Karpas-422 (cell line): ENCODE measurements at places on chromosomes 3 and 15.

GRCh38 chr3:175207361-175207760 lies 348.2 kb downstream of the NAALADL2 start:
- DNase-seq, result no peak

DNA sequence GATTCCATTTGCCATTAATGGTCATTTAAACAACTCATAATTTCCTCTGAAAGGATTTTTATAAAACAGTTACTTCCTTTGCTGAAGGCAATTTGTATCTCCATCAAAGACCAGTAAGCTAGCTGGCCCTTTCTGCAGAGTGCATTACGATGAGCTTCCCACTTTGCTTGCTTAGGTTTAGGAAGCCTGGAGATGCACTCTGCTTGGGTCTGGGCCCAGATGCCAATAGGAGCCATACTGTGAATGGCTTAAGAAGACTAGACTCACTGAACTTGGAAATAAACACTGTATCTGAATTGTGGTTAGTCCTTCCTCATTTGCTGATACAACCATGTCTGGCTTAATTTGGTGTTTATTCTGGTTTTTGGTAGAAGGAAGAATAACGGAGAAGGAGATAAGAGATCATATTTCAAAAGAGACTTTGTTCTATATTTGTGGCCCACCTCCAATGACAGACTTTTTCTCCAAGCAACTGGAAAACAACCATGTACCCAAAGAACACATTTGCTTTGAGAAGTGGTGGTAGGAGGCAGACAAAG lies 38.1 kb downstream of the OXNAD1 start:
- no peak for DNase-seq

DNA sequence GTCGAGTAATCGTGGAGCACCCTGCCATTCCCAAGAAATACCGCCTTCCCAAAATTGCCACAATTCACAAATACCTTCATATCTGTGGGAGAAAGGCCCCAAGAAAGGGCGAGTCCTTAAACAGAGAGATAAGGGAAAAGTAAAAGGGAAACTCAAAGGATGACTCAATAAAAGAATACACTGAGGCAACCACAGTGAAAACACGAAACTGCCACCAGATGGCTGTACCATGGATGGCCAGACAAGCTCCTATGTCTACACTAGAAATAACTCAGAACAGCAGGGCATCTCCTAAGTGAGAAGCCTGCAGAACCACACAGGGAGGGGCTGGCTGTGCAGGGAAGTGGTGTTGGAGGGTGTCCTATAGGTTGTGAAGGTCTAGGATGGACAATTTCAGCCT lies 25.0 kb downstream of the SRGAP3 start:
- DNase-seq, result no peak

- DNase-seq, result no peak
Observed at GRCh38 chr3:150149651-150150051, 179.0 kb upstream of the PFN2 start.

DNA sequence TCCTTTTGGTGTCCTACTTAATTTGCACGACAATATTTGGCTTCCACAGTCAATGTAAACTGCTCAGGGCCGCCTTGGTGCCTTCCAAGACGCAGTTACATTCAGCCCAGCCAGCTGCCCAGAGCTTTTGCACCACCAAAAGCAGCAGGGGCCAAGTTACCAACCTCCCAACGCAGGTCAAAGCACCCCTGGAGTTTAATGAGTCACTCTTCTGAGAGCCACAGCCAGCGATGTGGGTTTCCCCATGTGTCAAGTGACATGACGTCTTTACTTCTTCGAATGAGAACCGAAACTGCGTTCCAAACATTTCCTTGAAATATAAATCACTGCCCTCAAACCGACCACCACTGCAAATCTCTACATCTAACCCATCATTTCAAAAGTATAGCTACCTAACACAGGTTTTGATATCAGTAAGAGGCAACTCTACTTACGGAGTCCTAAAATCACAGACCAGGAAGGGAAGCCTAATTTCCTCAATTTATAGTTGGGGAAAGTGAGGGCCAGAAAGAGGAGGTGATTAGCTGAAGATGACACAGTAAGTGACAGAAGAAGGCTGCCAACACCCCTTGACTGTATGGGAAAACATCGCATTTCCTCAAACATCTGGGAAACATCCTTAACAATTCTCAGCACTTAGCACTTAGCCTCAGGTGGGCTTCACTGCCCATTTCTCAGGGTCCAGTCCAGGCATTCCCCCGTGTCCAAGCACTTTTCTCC lies 24.5 kb downstream of the MB21D2 start:
- peak; percentile 46 for DNase-seq

DNA sequence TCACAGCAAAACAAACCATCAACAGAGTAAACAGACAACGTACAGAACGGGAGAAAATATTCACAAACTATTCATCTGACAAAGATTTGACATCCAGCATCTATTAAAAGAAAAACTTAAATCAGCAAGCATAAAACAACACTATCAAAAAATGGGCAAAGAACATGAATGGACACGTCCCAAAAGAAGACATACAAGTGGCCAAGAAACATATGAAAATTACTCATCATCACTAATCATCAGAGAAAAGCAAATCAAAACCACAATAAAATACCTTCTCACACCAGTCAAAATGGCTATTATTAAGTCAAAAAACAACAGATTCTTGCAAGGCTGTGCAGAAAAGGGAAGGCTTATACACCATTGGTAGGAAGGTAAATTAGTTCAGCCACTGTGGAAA lies 13.7 kb upstream of the SERPINI2 start:
- DNase-seq, result no peak

DNA sequence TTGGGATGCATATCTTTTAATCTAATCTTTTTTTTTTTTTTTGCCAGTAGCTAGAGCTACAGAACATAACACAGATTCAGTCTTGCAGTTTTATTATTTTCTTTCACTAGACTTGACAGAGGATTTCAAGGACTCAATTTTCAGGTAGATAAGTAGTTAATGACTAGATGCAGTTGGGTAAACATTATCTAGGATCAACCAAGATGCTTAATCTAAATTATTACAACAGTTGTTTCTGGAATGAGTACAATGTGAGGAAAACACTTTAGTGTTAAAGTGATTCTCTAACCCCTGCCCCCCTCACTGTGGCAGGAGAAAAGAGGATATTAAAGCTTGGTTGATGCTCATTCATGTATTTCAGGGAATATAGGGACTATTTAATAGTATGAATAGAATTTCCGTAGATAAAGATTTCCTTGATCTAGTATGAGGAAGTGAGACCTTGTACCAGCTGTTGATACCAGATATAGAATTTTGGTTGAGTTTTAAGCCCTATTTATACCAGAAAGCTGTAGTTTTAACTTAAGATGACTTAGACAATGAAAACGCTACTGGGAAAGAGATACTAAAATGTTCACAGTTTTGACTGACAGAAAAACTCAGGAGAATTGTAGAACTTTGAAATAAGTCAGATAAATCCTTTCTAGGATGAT lies 389.0 kb upstream of the C2CD4B start:
- DNase-seq, result no peak

- peak; percentile 61 for DNase-seq
Observed at GRCh38 chr3:101722394-101723173, 1.8 kb upstream of the CEP97 start.

GRCh38 chr3:152056481-152056880 lies 183.0 kb downstream of the SUCNR1 start:
- DNase-seq, result no peak

DNA sequence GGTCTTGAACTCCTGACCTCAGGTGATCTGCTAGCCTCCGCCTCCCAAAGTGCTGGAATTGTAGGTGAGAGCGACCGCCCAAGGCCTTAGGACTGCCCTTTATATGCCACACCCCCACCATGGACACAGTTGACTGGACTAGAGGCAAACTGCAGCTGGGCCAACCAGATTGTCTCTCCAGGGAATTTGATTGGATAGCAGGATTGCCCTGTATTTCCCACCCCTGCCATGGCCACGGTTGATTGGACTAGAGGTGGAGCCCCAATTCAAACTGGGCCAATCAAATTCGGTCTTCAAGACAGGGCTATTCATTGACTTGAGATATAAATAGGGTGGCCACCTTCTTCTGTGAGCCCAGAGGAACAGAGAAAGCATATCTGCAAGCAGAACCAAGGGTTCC lies 6.9 kb upstream of the CLPX start:
- DNase-seq, result peak; percentile 64

GRCh38 chr3:118987477-118987876 lies 47.2 kb downstream of the IGSF11 start:
- DNase-seq, result no peak

DNA sequence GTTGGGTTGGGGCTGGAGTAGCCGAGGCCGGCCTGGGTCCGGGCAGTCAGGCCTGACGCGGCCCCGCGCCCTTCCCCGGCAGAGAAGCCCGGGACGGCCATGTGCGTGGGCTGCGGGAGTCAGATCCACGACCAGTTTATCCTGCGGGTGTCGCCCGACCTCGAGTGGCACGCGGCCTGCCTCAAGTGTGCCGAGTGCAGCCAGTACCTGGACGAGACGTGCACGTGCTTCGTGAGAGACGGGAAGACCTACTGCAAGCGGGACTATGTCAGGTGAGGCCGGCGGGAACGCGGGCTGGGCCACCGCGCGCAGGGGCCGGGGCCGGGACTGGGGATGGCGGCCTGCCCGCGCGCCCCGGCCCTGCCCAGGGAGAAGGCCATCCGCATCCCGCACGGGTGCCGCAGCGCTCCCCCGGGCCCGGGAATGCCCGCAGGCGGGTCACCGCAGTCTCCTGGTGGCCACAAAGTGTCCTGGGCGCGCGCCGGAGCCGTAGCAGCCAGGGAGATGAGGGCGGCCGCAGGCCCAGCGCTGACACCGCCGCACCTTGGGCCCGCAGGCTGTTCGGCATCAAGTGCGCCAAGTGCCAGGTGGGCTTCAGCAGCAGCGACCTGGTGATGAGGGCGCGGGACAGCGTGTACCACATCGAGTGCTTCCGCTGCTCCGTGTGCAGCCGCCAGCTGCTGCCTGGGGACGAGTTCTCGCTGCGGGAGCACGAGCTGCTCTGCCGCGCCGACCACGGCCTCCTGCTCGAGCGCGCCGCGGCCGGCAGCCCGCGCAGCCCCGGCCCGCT lies 1.3 kb downstream of the ISL2 start:
- peak; percentile 68 for DNase-seq

- peak; percentile 58 for DNase-seq
Observed at GRCh38 chr3:177281292-177282118, 84.2 kb upstream of the TBL1XR1 start.

DNA sequence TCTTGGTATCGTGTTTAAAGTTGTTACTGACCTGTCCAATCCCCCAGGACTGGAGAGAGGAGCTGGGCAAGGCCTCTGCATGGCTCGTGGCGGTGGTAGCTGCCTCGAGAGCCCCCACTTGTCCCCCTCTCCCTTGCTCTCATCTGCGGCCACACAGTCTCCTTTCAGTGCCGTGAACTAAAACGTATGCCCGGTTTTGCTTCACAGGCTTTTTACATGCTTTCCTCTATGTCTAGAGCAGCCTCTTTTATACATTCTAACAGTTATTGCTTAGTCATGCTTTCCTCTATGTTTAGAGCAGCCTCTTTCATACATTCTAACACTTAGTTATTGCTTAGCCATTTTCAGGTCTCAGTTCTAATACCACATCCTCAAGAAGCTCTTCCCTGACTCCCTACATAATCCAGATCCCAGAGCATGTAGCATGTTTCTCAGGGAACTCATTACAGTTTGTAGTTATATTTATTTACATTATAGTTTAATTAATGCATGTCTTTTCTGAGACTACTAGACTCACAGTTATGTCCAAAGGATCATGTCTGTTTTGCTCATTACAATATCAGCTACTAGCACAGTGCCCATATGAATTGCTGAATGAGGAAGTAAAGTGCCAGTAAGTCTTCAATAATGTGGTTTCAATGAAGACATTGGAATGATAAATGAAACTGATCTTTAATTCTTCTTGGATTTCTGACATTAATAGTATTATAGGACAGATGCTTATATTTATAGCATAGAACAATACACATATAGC lies 66.5 kb upstream of the TBL1XR1 start:
- DNase-seq, result no peak

DNA sequence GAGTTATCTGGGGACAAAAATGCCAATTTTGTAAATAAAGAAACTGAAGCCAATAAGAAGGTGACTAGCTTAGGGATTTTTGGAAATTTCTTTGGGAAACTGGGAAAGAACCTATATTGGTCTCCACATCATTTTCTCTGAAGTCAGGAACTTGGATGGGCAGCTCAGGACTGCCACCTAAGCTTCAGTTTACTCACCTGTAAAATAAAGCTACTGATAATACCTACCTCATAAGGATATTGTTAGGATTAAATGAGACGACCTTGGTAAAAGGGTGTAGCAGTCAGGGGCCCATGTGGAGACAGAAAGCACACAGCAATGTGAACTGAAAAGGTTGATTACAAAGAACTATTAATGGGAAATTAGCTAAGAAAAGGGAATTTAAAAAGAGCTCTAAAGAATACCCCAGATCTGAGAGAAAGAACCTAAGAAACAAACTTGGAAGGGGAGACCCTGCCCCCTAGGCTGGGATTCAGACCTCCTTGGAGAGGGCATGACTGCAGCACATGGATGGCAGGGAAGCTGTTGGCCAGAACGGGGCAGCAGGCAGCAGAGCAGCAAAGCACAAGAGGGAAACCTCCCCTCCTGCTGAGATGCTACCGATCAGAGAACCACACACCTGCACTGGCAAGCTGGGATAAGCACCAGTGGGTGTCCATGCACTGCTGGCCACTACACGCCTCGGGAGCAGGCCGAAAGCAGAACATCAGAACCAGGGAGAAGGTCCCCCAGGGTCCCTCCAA lies 83.7 kb upstream of the THBS1 start:
- DNase-seq, result no peak

- no peak for DNase-seq
Observed at GRCh38 chr15:95489103-95489502, 841.4 kb upstream of the NR2F2 start.

DNA sequence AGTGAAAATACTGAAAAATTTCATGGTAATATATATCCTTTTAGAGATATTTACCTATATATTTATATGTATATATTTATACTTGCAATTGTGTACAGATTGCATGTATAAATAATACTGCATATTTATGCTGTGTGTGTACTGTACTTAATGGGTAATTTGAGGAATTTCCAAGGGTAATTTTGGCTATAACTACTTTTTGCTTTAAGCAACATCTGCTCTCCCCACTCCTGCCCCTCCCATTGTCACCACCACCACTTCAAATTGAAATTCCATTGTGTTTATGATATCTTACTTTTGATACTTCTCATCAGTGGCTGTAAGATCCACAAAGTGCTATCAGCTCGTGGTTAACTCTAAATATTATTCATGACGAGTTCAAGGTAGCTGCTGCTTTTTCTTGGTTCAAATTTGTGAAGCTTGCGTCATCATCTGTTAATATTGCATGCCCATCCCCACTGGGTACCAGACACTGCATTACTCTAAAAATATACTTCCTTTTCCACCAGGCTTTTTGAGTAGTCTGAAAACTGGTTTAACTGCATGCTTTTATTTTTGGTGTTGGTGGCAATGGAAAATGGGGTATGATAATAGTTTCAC lies 91.7 kb upstream of the MITF start:
- no peak for DNase-seq

DNA sequence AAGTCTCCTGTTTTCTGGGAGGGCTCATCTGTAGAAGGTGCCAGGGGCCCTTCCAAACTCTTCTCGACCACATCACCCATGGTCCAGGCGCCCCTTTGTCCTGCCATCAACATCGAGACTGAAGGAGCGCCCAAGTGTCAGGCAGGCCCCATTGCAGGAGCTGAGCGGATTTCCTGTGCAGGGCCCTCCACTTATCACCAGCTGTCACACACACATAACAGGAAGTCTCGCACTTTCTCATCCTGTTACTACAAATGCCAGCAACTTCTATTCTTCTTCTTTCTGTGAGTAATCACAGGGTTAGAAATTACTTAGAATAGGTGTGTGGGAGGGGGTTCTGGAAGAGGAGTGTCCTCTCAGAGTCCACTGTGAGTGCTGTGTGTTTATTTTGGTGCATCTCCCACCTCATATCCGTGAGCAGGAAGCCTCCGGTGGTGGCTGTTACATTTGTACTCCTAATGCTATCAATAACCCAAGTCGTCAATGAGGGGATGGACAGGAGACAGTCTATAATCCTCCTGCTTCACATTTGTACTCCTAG lies at the start of gene KLHL6:
KLHL6 (minus strand) TSS at position 166 of the 541 bp plus-strand sequence; CDS start at position 113, 53 bp downstream.
- peak; percentile 94 for DNase-seq
